Cerebellum (tissue), 4 donors: ENCODE measurements at places on chromosomes 2 and 18. TPM values are rescaled to one million over a fixed set of nuclear protein-coding genes. Genes with fewer than 3 reads are reported as not detected.
A peak's percentile ranks its signal among the peaks of the same experiment; 100 is the strongest.

GRCh38 chr18:70044632-70045031 lies 97.0 kb upstream of the CD226 start:
- DNase-seq = no peak

DNA sequence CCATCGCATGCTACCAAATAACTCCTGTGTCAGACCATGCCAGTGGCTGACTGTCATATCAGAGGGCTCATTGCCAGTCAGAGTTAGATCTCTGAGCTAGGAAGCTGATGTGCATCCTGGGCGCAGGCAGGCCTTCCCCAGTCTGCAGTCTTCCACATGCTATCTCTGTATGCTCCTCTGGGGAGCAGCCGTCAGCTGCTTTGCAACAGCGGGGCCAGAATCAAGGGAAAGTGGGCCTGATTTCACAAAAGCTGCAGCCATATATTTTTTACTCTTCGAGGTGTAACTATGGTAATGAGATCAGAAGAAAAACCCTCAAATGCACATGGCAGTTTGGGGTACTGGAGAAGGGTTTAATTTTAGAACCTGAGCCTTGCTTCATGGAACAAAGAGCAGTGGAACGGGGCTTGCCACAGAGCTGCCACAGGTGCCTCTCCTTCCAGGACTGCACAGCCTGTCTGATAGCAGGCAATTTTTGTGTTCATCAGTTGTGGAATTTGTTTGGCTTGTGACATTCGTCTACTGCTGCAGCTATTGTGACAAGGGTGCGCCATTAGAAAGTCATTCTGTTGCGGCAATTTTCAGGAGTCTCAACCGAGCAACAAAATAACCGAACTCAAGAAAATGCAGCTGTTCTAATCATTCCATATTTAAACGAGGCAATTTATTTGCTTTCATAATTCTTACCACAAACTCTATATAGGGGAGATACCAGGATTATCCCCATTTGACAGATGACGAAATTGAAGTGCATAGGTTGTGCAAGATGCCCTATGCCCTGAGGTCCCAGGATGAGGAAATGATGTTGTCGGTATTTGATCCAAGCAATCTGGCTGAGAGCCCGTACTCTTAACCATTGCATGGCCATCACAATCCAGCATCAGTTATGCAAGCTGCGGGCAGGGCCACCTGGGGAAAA lies 109.6 kb upstream of the CYRIA start:
- DNase-seq = peak; percentile 58

DNA sequence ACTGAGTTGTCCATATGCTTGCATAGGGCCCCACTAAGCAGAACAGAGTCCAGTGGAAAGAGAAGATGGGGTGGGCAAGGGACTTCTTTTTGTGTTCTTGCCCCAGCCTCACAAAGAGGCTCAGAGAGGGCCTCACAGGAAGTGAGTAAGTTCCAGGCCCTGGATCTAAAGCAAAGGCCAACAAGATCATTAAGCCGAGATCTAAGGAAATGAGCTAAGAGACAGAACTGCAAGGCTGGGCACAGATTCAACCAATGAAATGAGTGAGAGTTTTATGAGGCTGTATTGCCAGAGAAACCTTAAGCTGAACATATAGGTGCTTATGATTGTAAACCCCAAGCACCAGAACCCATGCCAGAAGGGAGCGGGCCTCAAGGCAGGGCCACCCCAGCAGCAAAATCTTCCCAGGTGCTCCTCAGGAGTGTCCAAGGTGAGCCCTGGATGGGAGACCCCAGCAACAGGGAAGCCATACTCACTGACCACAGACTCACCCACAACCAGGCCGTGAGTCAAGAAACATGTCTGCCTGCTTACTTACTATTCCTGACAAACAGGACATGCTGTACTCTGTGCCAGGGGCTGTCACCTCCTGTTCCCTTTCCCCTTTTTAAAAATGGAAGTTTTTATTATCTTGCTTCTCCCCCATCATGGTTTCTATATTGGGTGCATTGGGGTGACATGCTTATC lies 40.2 kb downstream of the SLC14A1 start:
- DNase-seq = no peak

DNA sequence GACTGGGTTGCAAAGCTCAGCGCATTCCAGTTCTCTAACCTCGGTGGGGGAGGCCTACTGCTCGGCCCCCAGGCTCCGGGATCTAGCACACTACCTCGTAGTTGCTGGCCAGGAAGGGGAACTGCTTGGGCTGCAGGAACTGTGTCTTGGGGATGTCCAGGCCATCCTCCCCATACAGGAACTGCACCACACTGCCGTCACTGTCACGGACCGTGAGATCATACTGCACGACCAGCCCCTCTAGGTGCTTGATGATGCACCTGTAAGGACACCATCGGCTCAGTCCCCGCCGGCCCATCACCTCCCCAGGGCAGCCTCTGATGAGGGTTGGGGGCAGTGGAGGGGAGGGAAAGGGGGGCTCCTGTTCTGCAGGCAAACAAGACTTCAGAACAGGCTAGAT lies 61.6 kb downstream of the POLR1A start:
- DNase-seq = no peak

DNA sequence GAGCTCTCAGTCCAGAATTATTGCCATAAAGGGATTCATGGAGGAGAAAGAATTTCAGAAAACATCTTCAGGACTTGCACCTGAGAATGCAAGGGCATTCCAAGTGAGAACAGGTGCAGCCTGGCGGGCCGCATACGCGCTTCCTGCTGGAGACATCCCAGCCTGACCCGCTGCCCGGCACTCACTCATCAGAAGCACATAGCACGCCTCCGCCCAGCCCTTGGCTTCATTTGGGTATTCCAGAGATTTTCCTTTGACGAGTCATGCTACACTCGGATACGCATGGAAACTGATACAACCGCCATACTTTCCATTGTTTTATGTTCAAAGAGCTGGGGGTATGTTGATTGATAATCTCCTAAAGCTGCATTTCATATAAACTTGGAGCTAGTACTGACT lies 228.0 kb upstream of the ID2 start:
- DNase-seq = peak; percentile 84

DNA sequence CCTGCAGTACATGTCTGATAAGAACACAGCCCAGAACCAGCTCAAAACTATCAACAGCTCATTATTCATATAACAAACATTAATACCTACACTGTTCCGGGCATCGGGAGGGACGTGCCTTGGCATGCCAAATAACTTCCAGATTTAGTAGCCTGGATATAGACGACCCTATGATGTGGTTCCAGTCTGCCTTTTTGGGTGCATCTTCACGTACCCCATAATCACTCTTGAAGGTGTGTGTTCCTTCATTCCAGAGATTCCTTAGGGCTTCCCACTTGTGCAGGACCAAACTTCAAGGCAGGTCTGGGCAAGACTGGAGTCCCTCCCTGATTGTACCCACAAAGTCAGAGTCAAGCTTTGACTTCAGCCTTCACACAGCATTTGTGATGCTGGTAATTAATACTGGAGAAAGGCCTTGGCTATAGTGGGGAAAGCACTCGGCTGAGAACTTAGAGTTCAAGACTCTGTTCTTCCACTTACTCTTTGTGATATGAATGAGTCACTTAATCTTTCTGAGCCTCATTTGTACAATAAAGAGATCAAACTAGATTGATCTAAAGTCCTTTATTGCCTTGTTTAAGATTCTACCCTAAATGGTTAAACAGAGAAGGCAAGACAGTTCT lies 27.7 kb upstream of the SPATS2L start:
- DNase-seq = no peak

- no peak for DNase-seq
Observed at GRCh38 chr2:46568212-46569009, 89.0 kb downstream of the TMEM247 start.

Gene CYTIP
- 0.27 TPM for total RNA-seq

Gene CLEC4F
- not detected for total RNA-seq

Gene CDK5R2
- 4.9 TPM for total RNA-seq

DNA sequence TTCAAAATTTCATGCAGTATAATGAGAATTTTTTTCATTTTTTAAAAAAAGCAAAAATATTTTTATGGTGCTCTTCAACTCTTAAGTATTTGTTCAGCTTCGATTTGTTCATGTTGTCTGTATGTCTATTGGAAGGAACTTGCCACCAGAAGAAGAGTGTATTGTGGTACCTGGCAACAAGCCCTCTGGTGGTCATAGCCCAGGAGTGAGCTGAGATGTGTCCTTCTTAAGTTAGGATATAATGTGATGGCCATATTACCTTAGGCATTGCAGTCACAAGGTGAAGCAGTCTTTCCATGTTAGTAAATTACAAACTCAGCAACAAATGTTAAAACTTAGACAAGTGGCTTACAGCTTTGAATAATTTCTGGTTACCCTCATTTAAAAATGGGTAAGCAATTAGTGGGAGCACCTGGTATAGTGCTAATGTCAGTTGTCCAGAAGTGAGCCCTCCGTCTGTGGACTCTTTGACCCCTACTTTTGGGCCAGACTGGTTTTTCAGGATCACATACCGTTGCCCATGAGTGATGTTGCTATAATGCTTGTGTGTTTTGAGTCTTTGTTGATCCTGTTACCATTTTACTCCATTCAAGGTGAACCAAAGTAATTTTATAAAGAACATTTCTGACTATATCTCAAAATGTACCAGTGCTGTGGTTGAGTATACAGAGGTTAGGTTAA lies 57.4 kb downstream of the MYO1B start:
- no peak for DNase-seq

DNA sequence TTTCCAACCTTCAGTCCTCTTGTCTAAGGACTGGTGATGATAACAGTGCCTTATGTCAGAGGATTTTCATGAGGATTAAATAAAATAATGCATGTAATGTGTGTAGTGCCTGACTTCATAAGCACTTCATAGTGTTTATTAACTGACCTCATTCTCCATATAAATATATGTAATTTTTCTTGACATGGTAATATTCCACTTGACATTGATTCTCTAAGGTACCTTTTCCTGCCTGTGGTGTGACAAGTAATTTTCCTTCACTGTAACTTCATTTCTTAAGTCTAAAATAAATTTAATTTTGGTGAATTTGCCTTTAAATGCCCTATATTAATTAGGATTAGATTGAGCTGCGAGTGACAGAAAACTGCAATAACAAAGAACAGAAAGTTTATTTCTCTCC lies 27.3 kb downstream of the SLC20A1 start:
- DNase-seq = no peak

GRCh38 chr18:44702594-44702993 lies 21.9 kb downstream of the SETBP1 start:
- no peak for DNase-seq

Gene ZEB2
- total RNA-seq = 107 TPM

- DNase-seq = no peak
Observed at GRCh38 chr2:8389431-8390108, 292.3 kb upstream of the ID2 start.

Gene PROM2
- total RNA-seq = 3.0 TPM

GRCh38 chr18:78768656-78769501 lies 210.7 kb upstream of the SALL3 start:
- no peak for DNase-seq
